ENCODE measurements at places on chromosomes 11 and 22.

DNA sequence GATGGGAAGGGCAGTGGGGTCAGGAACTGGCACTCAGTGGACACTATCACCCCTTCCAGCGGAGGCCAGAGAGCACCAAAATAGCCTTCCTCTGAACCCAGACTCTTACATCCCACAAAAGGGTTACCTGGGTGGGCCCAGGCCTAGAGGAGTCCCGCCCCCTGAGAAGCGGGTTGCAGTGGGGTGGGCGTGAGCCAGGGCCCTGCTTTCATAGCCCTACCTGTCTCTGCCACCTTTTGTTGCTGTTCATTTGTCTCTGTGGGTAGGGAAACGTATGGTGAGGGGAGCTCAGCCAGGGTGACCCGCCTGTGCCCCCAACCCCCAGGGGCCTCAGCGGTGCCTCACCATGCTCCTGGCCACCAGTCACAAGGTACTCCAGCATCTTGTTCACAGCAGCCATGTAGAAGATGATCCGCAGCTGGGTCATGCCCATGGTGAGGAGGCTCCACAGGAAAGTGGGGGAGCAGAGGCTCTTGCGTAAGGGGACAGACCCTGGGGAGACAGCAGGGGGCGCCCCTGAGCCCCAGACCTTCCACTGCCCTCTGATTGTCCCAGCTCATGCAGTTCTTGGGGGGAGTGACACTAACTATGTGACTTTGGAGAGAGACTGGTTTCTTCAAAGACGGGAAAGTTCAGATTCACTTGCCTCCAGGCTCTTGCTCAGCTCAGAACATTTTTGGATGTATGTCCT lies 24.0 kb downstream of the SLC43A1 start:
- DNase-seq = peak; percentile 44

DNA sequence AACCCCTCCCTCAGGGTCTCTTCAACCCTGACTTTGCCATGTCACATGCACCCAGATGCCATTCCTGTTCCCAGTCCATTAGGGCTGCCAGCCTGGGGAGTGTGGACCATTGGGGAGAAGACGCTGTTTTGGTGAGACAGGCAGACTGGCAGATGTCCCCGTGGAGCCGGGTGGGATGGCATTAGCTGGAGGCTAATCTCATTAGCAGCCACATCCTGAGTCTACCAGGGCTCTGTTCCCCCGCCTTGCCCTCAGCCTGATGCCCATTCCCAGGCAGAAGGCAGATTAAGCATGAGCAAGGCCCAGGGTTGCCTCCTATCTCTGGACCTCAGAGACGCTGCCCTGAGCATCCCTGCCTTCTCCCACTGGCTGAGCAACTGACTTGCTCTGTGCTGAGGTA lies 46.4 kb upstream of the ALX4 start:
- no peak for DNase-seq

- no peak for DNase-seq
Observed at GRCh38 chr11:13826505-13827278, 135.8 kb upstream of the SPON1 start.

- DNase-seq = no peak
Observed at GRCh38 chr11:128728767-128729587, 35.1 kb downstream of the FLI1 start.

DNA sequence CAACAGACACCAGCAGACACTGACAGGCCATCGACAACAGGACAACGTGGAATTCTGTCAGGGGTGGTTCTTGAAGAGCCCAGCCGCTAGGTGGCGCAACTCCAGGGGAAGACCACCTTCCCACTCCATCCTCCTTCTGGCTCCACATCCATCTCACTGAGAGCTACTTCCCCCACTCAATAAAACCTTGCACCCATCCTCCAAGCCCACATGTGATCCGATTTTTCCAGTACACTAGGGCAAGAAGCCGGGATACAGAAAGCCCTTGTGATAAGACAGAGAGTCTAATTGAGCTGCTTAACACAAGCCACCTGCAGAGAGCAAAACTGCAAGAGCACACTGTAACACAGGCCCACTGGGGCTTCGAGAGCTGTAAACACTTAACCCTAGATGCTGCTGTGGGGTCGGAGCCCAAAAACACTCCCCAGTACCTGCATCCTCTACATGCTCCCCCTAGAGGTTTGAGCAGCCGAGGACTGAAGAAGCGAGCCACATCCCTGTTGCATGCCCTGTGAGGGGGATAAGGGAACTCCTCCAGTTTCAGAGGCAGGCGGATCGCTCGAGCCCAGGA lies 11.5 kb upstream of the RAB39A start:
- DNase-seq = no peak

- DNase-seq = no peak
Observed at GRCh38 chr11:123055191-123055901, 6.6 kb downstream of the HSPA8 start.

GRCh38 chr11:126319374-126319740 lies 15.5 kb downstream of the DCPS start:
- DNase-seq = no peak

DNA sequence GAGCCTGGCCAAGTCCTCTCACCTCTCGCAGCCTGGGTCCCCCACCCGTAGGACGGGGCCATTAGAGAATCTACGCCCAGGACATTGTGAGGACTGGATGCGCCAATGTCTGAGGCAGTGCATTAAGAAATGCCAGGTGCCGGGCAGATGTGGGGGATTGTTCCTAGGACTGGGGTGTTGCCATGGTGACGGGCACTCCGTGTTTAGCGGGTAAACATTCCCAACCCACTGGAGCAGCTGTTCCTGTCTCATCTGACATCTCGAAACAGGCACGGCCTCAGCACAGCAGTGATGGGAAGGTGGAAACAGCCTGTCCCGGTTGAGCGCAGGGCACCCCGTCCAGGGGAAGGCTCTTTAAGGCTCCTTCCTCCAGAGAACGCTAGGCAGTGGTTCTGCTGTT lies 99.6 kb upstream of the RTL6 start:
- no peak for DNase-seq

DNA sequence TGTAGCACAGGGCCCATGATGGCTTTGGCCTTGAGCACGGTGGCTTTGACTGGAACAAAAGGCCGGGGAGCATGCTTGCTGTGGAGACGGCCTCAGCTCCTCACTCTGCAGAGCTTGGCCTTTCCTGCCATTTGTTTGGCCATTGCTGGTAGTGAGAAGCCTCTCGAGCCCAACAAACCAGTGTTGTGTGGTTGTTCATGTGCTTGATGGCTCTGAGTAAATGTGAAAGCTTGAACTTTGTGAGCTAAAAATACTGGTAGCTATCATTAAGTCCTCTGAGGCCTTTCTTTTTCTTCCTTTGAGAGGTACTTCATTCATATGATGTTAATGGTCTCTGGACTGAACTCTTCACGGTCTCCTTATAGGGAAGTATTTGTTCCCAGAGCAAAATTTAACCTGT lies 39.6 kb downstream of the NAT10 start:
- DNase-seq = no peak

DNA sequence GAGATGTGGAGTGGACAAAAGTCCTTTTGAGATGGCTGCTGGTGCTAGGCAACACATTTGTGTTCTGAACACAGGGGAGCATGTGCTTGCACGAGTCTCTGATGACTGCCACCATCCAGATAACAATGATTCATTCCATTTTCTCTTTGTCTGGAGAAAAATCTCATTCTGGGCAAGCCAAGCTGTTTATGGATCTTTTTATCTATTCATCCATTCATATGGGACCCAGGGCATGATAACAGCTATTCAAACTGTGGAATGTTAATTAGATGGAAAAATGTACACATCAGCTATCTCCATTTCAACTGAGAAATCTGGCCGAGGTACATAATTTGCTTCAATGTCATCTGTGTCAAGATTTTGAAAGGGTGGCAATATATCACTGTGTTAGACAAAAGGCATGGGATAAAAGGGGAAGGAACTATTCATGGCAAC lies 117.5 kb upstream of the ZBED5 start:
- DNase-seq = no peak

DNA sequence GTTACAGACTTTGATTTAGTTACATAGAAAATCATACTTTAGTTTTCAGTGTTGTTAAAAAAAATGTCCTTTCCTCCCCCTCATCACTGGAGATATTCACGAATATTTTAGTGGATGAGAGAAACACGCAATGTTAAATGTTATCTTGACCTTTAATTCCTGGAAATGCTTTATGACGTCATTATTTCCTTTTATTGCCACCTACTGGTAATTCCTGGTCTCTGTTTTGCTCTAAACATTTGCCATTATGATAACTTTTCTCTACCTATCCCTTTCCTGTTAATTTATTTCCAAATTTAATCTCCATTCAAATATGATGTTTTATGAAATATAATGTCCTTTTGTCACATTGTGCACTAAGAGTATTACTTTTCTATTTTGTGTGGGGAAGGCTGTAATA lies 770.6 kb downstream of the FAM181B start:
- DNase-seq = no peak

DNA sequence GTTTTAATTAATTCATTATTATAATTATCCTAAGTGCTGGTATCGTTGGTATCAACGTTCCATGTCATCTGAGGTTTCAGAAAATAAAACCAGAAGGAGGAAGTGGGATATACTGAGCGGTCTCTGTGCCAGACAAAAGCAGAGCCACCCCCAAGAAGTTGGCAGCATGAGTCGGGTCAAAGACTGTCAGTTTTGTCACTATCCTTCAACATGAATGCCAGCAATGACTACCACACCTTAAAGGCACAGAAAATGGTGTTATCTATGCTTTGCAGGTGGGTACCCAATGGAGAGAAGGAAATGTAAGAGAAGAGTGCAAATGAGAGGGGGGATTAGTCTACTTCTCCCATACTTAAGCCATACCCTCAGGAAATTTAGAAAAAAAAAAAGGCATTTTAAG lies 408.5 kb downstream of the OPCML start:
- no peak for DNase-seq

GRCh38 chr11:121099885-121100284 lies 1.2 kb upstream of the TECTA start:
- DNase-seq = no peak

GRCh38 chr11:22162756-22163155 lies 30.1 kb upstream of the ANO5 start:
- DNase-seq = no peak

DNA sequence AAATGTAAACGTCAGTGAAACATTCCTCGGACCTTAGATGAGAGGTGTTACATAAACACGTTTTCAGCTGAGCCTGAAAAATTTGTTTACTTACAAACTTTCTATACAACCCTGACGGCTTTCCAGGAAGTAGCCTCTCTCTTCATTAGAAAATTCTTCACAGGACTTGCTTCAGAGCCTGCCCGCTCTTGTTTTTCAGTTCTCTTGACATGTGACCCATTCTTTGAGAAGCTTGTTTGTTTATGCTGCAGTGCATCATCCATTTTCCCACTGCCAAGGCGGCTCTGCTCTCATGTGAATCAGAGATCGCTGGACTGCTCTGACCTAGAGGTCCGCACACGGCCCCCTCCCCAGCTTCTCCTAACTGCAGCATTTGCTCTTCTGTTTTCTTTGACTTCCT lies 47.9 kb upstream of the ARHGAP42 start:
- DNase-seq = no peak

- no peak for DNase-seq
Observed at GRCh38 chr11:11306855-11307254, 46.2 kb downstream of the CSNK2A3 start.

- DNase-seq = no peak
Observed at GRCh38 chr22:49535126-49535525, 292.5 kb downstream of the BRD1 start.

DNA sequence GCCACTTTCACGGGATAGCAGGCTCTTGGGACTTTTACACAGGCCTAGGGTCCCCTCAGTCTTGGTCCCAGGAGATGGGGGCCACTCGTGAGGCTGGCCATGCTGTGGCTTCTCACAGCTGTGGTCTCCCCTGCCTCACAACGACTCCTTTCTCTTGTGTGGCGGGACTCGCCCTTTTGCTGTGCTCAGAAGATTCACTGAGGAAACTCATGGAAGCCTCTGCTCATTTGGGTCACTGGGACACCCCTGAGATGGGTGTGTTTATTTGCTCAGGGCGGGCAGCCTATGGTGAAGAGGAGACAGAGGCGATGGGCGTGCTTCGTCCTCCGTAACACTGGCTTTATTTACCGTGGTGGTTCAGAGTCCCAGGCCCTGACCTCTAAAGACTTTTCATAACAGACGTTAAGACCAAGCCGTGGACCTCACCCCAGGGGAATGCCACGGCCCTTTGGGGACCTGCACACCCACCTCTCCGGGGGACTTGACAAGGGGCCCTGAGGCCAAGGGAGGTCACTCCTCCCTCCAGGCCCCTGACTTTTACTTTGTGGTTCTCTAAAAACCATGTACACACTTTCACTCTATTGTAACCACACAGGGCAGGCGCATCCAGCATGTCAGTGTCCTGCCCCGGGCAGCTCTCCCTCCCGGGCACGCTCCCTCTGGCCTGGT lies 15.5 kb downstream of the TEF start:
- DNase-seq = no peak

- no peak for DNase-seq
Observed at GRCh38 chr11:122692444-122692843, 36.9 kb downstream of the UBASH3B start.

GRCh38 chr11:9834291-9834690 lies 170.4 kb downstream of the SWAP70 start:
- DNase-seq = no peak

Measured in activated T-helper 2 cell treated with anti-CD3 and anti-CD28 coated beads, Interferon-gamma antibody, Interleukin-2, Interleukin-4, amounts not matched to agents 10 μg/mL and 5 μg/mL and 100 μg/mL, durations not matched to agents 14 hours and 24 hours and 36 hours (primary cell).